Left kidney (tissue), 8 donors: ENCODE measurements at places on chromosomes 6 and 20. TPM values are rescaled to one million over a fixed set of nuclear protein-coding genes. Genes with fewer than 3 reads are reported as not detected.

- DNase-seq = no peak
Measured at GRCh38 chr6:94623586-94623985, 953.7 kb upstream of the MANEA start.

DNA sequence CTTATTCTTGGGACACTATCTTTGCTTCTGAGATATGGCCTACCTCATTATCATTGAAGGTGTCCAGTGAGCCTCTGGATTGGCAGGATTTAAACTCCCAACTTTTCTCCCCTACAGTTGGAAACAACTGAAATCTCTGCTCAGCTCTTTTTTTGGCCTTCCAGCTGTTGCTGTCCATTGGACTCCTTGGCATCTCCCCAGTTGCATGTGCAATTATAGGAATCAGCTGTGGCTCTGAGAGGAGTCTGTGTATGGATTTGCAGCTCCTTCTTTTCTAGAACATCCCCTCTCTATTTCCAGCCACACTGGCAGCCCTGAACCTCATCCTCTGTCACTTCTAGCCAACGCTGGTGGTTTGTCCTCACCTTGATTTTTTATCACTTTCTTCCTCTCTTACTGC lies 21.2 kb downstream of the RAB22A start:
- DNase-seq = peak; percentile 46

Gene ASIP
- 0.70 TPM for polyA plus RNA-seq

Gene SLC26A8
- polyA plus RNA-seq = 0.47 TPM

Gene AKAP12
- polyA plus RNA-seq = 150 TPM
